ENCODE measurements at places on chromosomes 3 and 15.
A peak's percentile ranks its signal among the peaks of the same experiment; 100 is the strongest.

DNA sequence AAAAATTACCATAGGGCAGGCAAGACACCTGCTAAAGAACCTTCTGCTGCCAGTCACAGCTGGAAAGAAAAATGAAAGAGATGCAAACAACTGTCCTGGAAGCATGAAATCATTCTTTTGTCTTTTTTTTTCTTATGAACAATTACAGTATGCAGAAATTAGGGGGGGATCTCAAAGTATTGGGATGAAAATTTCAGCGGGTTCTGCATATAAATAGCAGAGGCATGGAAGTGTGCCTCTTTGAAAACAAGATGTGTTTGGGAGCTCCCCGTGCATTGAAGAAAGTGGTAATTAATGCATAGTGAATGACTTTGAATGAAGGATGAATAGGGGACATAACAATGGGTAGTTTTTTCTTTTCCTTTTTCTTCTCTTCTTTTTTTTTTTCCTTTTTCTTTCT lies 431.2 kb downstream of the SOX2 start:
- DNase-seq: no peak

GRCh38 chr3:165895919-165896318 lies 58.7 kb upstream of the BCHE start:
- DNase-seq: no peak

DNA sequence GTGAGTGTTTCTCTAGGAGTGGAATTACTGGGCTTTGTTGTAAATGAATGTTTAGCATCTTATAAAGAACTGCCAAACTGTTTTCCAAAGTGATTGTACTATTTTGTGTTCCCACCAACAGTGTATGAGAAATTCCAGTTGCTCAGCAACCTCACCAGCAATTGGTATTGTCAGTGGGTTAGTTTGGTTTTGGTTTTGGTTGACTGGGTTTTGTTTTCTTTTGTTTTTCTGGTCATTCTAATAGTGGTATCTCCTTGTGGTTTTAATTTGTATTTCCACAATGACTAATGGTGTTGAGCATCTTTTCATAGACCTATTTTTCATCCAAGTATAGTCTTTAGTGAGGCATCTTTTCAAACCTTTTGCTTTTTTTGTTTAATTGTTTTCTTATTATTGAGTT lies 27.1 kb downstream of the FILIP1L start:
- DNase-seq: peak; percentile 79

DNA sequence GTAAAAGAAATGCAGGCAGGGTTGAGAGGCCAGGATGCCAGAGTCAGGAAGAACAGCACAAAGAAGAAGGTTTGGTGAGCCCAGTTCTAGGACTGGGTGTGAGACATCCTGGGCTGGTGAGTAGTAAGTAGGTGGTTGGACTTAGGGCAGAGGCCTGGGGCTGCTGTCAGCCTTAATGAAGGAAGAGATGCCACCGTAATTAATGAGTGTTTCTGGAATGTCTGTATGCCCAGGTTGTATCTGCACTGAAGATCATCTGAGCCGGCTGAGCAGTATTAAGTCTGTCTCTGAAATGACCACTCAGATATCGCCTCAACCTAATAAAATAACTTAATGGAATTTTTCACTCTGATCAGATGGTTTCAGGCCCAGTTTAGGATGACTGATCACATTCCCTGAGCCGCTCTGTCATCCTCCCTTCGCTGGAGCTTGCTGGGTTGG lies 532.9 kb upstream of the IL12A start:
- DNase-seq: no peak

DNA sequence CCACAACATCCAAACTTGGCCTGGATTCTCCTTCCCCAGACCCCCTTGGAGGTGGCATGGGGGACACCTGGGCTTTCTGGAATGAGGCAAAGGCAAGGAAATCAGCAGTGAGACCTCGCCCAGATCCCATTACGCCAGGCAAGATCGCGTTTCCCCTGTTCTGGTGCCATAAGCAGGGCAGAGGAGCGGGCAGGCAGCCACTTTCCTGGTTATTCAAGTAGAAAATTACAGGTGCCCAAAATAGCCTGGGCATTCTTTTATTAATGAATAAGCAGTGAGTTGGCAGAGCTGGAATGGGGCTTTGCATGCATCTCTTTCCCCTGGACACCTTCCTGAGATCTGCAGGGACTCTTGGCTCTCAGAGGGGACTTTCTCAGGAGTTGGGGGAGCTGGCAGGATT lies 31.5 kb upstream of the FAM107A start:
- DNase-seq: peak; percentile 77

GRCh38 chr15:23762026-23762425 lies 74.9 kb upstream of the NDN start:
- no peak for DNase-seq

GRCh38 chr3:4426782-4427344 lies 40.2 kb downstream of the SUMF1 start:
- DNase-seq: no peak

DNA sequence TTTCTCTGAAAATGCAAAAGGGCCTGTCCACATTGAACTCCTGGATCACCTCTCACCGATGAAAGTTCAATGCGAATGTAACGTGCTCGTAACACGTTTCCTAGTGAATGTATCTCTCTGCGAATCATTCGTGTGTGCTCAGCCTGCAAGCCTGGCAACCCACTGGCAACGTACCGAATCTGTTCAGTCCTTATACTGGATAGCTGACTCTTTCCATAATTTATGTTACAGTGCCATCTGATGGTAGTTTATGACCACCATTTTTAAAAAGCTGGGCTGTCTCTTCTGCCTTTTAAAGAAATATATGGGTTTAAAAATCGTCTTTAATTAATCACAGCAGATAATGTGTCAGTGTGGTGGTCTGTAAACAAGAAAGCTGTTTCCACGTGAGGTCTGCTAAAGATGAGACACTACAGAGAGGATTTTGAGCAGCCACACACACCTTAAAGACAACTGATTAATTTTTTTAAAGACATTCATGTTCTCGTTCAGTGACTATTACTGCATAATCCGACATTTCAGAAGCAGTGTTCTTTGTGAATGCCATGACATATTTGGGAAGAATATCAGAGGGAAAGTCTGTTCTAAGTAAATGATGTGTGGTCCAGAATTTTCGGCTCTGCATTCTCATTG lies 69.4 kb upstream of the FOXP1 start:
- DNase-seq: peak; percentile 7

GRCh38 chr3:101038393-101038792 lies 45.2 kb upstream of the ABI3BP start:
- DNase-seq: no peak

- peak; percentile 43 for DNase-seq
Observed at GRCh38 chr3:149783576-149783975, 8.8 kb downstream of the ANKUB1 start.

Data from kidney epithelial cell (primary cell).